ENCODE measurements at places on chromosomes 4 and X.
A peak's percentile ranks its signal among the peaks of the same experiment; 100 is the strongest.

DNA sequence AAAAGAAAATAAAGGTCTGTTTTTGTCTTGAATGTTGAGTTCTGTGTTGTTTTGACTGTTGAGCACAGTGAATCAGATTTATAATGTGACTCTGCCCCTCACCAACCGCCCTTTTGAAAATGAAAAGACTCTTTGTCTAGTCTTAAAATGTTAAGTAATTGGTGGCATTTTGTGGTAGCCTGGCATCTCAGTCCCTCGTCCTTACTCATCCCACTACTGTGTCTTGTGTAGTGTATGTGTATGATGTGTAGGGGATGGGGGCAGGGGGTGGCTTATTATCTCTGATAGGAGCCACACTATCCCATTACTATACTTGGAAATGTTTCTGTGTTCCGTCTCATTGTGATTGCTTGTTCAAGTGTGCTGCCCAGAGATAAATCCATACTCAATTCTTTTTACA, 12.2 kb downstream of the KLHL34 start:
- DNase-seq: no peak

- no peak for DNase-seq
These were observed 720.9 kb downstream of the RAPGEF2 start for GRCh38 chr4:159823743-159824142.

DNA sequence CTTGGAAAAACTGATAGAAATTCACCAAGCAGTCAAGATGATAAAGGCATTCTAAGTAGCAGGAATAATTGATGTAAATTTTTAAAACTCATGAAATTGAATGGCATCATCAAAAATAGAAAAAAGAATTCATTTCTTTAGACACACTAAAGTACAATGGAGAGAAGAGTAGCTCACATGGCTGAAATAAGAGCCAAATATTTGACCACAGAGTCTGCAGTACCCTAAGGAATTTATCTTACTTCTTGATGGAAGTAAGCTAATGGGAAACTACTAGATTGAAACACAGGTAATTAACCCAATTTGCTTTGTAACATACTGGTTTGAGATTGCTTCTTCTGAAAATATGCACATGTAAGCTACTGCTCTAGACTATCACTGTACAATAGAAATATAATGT, 70.8 kb upstream of the GPM6A start:
- no peak for DNase-seq

DNA sequence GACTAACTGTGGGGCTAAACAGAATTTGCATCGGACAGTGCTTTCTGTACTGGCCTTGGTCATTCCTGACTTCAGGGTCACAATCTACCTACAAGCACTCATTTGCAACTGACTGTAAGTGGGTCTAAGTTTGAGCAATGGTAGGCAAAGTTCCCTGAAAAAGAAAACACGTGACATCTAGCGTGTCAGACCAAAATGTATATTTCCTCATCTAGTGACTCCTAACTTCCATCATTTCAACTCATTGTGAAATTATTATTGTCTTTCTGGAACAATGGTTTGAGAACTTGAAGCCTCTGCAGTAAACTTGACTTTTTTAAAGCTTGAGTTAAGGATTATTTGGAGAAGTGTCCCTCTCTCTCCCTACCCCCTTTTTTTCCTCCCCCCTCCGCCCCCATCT, 113.6 kb downstream of the MID1 start:
- no peak for DNase-seq

DNA sequence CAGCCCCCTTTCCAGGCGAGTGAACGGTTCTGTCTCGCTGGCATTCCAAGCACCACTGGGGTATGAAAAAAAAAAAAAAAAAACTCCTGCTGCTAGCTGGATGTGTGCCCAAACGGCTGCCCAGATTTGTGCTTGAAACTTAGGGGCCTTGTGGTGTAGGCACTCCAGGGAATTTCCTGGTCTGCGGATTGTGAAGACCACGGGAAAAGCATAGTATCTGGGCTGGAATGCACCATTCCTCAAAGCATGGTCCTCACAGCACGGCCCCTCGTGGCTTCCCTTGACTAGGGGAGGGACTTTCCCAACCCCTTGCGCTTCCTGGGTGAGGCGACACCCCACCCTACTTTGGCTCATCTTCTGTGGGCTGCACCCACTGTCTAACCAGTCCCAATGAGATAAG, 516.8 kb upstream of the FAM241A start:
- no peak for DNase-seq

- peak; percentile 5 for DNase-seq
These were observed 187.7 kb upstream of the MAGEB2 start for GRCh38 chrX:30027636-30028035.

DNA sequence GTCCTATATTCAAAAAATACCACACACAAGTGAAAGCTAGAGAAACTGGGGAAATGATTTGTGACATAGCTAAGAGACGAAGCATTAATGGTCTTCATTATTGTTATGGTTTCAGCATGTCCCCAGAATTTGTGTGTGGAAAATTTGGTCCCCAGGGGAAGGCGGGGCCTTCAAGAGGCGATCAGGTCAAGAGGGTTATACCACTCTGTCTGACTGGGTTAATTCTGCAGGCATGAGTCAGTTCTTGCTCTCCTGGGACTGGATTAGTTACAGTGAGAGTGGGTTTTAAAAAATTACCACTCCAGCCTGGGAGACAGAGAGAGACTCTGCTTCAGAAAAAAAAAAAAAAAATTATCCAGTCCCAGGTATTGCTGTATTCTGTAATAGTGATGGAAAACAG, 2.1 kb upstream of the MTNR1A start:
- DNase-seq: no peak

DNA sequence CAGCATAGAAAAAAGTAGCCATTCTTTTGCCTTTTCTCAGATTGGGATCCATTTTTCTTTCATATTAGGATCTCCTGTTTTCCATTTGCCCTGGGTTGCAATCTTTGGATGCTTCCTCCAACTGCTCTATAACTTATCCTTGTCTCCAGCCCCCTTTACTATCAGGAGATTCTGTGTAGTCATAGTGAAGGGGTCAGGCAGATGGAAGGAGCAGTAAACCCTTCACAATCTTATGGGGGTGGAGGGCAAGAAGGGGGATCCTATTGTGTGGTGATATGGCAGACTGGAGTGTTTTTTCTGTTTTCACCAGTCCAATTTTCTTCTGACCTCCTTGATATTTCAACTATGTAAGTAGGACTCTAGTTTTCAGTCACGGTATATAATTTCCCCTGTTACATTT, 1.7 kb upstream of the SMIM9 start:
- DNase-seq: no peak

GRCh38 chr4:98969878-98970785, 25.4 kb upstream of the METAP1 start:
- DNase-seq: no peak

DNA sequence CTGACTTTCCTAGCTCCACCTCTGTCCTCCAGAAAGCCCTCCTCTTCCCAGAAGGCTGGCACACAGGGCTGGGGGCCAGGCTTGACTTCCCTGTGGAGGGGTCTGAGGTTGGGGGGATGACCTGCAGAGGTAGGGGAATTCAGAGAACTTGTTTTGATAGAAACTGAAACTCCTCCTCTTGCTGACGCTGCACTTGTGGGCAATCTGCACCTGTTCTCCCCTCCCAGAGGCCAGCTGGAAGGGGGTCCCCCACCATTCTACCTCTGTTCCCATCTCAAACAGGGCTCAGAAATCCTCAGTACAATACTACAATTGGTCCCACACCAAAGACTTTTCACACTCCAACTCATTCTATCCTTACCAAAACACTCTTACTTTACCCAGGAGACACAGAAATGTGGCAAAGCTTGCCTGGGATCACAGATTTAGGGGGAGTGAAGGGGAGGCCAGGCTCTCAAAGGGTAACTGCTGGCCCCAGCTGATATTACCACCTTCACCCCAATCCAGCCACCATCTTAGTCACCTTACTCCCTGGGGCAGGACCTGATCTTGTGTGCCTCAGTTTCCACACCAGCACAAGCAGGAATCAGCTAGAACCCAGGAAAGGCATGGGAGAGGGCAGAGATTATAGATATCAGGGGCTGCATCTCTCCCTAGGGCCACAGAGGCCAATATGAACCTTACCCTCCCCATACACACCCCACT, 18.5 kb downstream of the OTUD5 start:
- no peak for DNase-seq

DNA sequence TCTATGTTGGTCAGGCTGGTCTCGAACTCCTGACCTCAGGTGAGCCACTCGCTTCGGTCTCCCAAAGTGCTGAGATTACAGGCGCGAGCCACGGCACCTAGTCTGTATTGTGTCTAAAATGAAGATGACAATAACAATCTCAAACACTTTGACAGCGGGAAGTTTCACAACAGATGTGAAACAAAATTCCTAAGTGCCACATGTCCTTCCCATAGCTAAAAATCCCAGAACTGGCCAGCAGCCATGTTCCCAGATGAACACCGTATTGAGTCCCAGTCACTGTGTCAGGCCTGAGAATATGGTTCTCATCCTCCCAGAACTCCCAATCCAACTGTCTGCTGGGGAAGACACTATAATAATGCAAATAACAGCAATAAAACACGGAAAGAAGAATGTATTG, 16.4 kb upstream of the KLHL8 start:
- DNase-seq: no peak

- no peak for DNase-seq
These were observed 144.3 kb downstream of the MOSPD2 start for GRCh38 chrX:15017491-15017890.

DNA sequence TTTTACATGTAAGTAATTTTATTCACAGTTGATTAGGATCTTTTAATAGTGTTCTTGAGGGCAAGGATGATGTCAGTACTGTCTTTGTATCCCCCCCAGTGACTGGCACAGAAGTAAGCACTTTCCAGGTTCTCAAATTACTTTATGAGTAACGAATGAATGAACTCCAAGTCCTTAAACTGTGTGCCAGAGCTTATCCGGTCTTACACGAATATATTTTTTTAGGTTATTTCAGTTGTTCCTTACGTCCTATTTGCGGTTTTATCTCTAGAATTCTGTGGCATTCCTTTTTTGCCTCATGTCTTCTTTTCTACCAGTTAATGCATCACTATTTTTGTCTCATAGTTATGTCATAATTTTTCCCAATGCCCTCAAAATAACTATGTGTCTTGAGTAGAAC, 106.9 kb upstream of the MID1IP1 start:
- DNase-seq: no peak

GRCh38 chr4:176193126-176193525, 2.3 kb downstream of the SPATA4 start:
- DNase-seq: no peak
